ENCODE measurements at places on chromosomes 7 and 10.

GRCh38 chr7:917255-918117, 37.0 kb downstream of the ADAP1 start:
- DNase-seq: no peak

GRCh38 chr10:22649390-22649841, 65.0 kb downstream of the PIP4K2A start:
- no peak for DNase-seq

DNA sequence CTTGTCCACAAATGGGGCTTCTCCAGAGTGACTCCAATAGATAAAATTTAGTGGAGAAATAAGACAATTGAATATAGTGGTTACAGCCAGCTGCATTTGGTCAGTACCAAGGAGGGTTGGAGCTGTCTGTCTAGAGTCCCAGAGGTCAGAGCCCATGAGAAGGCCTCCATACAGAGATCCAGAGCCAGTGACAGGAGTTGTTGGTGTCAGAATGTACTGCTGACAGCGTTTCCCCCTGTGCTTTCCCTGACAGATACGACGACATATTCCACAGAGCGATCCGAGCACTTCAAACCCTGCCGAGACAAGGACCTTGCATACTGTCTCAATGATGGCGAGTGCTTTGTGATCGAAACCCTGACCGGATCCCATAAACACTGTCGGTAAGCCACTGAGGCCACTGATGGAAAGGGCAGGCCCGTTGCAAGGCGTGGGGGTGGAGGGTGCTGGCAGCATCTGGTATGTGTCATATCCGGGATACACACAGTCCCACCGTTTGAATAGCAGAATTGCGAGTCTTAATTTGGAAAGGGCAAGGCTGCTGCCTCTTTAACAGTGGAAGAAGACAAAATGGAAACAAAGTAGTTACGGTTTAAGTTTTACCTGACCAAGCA, 483.6 kb downstream of the NRG3 start:
- no peak for DNase-seq

- DNase-seq: no peak
Measured at GRCh38 chr10:34112171-34112782, 702.8 kb downstream of the PARD3 start.

GRCh38 chr7:140358412-140359051, 39.8 kb downstream of the SLC37A3 start:
- DNase-seq: no peak

GRCh38 chr10:94123258-94123995, 129.7 kb downstream of the PLCE1 start:
- DNase-seq: peak; percentile 95

GRCh38 chr7:132817949-132818348, 241.7 kb upstream of the PLXNA4 start:
- peak; percentile 42 for DNase-seq

DNA sequence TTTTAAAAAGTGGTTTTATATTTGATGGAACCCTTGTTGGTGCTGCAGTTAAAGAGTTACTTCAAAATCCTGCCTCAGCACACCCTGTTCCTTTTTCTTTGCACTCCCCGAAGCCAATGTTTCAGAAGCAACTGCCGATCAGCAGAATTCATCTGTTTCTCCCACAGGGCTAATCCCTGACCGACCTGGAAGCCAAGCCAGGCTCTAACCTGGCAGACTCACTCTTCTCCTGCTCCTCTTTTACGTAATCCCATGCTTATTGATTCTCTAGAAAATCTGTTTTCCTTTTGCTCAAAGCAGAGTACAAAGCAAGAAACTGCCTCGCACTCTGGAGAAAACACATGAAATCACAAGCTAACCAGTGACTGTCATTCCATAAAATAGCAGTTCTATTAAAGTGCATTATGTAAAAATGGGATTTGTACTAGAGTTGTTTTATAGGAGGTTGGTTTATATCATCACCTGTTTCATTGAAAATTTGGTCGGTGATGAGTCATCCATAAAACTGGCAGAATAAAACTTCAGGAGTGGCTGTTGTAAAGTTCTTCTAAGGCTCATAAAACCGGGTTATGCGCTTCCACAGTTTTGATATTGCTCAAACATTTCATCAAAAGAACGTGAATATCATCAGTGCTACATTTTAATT, 99.9 kb downstream of the CNTNAP2 start:
- no peak for DNase-seq

DNA sequence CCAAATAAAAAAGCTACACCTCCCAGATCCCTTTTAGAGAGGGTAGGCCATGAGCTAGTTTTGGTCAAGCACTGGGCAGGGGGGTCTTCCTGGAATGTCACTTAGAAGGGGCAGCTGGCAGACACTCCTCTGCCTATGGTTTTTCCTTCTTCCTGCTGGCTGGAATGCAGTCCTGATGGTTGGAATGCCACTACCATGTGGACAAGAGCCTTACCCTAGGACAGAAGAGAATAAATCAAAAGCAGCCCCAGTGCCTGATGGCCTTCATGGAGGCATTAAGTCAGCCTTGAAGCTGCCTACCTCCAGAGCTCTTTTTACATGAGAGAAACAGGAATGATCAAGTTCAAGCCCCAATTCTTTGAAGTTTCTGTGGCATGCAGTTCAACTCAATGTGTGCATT, 43.5 kb upstream of the SORBS1 start:
- peak; percentile 39 for DNase-seq

GRCh38 chr10:89942217-89942616, 240.8 kb downstream of the KIF20B start:
- no peak for DNase-seq

DNA sequence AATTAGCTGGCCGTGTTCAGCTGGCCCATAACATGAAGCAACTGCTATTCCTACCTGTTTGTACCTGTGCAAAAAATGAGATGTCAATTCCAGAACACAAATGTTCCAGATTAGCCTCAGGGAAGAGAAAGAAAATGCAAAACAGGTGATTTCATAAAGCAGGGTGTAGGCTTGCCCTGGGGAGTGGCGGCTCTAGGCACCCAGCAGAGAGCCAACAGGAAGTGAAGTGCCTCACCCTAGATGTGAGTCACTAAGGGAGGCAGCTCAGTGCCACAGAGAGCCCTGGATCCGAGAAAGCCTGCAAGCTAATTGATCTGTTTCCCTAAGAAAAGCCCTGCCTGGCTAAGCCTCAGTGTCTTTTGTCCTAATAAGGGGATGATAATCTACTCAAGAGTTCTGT, 240.0 kb downstream of the ARHGAP21 start:
- peak; percentile 77 for DNase-seq

DNA sequence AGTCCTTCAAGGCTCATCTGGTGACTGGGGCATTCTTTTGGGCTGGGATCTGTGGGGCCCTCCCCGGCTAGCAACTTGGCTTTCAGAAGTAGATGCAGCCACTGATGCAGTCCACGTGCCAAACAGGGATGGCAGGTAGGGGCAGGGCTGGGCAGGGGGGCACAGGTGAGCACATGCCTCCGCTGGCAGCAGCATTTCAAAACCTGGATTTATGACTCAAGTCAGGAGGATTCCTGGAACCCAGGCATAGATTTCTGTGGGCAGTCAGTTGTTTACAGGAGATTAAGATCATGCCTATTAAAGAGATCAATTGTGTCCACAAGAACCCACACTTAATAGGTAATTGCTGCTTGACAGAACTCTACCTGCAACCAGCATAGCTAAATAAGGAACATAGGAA, 839 bp upstream of the HABP2 start:
- DNase-seq: no peak

Data from EH (cell line).